ENCODE measurements at places on chromosomes 1 and 21.
A peak's percentile ranks its signal among the peaks of the same experiment; 100 is the strongest.

DNA sequence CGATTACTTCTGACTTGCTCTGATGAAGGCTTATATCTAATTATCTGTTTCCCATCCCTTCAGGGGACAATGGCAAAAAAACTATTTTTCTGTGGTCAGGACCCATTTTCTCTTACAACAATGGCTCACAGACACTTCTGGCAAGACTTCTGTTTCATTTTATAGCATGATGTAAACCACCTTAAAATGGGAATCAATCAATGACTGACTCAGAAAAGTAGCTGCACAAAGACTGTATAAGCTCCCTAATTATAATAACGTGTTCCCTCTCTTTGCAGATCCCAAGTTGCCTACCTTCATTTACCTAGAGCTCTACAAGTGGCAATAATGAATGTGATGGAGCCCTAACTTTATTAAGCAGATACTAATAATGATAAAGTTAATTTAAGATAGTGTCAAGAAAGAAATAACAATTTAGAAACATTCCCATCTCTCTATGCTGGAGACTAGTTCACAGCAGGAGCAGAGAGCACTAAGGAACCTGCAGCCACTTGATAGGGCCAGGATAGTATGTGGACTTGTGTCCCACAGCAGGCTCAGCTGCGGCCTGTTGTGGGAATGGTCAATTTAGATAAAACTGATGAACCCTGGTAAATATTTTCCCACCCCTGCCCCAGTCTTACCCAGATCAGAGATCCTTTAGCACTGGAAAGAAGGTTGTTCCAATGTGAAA, 538 bp downstream of the GBP2 start:
- no peak for DNase-seq

GRCh38 chr1:7893529-7894180, 40.8 kb upstream of the UTS2 start:
- DNase-seq: no peak

DNA sequence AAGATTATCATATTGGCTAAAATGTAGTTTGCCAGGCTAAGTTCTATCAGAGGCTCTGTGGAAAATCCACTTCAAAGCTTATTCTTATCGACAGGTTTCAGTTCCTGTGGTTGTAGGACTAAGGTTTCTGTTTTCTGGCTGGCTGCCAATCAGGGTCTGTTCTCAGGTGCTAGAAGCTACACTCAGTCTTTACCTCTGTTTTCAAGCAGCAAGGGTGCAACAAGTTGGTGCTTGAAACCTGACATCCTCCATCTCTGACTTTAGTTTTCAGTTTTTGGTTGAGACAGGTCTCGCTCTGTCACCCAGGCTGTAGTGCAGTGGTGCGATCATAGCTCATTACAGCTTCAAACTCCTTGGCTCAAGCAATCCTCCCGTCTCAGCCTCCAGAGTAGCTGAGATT, 15.3 kb upstream of the TMCO2 start:
- no peak for DNase-seq

- DNase-seq: no peak
These were observed 105.0 kb downstream of the GPATCH2 start for GRCh38 chr1:217525773-217526490.

DNA sequence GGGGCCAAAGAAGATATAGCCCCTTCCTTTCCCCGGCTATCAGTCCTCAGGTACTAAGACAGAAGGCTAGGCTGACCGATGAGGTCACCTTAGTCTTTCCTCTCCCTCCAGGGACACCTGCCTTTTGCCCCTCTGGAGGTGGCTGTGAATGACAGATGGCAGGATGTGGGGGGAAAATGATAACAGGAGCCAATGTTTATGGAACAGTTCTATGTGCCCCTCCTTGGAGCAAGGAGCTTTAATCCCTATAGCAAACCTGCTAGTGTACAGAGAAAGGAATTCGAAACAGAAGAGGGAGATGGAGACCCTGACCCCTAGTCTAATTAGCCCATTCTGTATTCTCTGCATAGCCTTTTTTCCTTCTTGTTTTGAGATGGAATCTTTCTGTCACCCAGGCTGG, 28.1 kb downstream of the SERINC2 start:
- no peak for DNase-seq

GRCh38 chr1:223514644-223515043, 121.4 kb downstream of the CCDC185 start:
- DNase-seq: no peak

GRCh38 chr1:204431310-204432184, 19.9 kb upstream of the PPP1R15B start:
- peak; percentile 75 for DNase-seq

DNA sequence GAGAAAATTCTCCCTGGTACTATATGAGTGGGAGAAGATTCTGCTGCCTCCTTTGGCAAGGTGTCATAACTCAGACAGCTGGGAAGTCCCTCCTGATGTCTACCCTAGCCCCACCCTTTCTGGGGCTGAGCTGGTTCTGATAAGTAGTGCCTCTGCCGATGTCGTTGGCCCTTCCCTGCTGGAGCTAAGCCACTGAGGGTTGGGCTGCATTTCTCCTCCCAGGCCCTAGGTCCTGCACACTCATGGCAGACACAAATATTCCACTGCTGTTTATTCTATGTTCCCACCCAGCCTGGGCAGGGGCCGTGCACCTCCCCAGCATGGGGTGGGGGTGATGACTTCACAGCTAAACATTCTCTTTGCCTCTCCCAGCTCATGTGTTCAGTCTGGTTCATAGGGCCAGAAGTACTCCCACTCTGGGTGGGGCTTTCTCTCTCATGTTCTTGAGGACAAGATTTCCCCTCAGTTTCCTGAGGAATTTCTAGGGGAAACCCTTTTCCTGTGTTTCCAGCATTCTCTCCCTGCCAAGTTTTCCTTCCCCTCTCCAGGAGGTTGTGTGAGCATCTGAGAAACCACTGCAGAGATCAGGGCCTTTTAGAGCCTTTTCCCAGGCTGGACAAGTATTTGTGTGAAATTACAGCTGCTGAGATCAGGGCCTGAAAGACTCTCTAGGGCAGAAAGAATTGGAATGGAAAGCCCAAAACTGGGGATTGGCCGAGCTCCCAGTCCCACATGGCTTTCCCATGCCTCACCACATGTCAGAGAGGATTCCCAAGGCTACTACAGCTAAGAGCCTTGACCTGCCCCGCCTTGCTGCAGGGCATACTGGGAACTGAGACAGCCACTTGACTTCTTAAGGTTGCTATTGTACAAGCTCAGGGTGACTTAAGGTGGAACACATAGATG, 66.2 kb downstream of the ATP2B4 start:
- DNase-seq: no peak

- no peak for DNase-seq
These were observed 4.0 kb downstream of the HAO2 start for GRCh38 chr1:119372503-119373086.

- DNase-seq: no peak
These were observed 3.7 kb upstream of the CAPN8 start for GRCh38 chr1:223669003-223669795.

GRCh38 chr1:185694081-185694480, 40.1 kb upstream of the HMCN1 start:
- no peak for DNase-seq

GRCh38 chr1:87093286-87093685, 178.9 kb downstream of the HS2ST1 start:
- no peak for DNase-seq

GRCh38 chr1:78275906-78276685, 214.7 kb upstream of the PTGFR start:
- DNase-seq: no peak

DNA sequence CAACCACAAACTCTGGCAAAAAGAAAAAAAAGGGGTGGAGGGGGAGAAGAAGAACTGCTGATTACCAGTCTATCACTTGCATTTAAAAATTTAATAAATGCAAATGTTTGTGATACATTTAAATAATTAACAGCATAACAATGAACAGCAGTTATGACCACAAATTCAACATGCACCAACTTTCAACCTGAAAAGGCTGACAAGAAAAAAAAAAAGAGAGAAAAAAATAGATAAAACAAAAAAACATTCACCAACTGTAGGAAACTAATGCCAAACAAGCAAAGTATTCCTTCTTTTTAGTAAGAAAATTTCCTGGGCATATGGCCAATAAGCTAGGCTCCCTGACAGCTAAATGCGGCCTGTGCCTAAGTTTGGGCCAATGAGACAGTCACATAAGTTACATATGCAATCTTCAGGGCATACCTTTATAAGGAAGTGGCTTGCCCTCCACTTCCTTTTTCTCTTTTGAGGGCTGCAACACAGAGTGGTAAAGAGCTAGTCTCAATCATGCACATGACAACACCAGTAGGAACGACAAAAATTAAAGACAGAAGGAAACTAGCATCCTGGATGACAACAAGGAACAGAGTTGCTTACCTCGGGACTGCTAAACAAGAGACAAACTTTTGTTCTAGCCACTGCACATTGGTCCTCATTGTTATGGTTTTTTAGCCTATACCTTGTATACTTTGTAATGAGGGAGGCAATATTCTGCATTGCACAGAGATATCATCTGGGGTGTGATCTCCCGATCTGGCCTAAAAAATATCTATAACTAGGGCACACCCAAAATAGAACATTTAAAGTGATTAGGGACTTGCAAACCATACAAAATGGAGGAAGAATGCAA, 24.2 kb upstream of the PHTF1 start:
- DNase-seq: no peak

DNA sequence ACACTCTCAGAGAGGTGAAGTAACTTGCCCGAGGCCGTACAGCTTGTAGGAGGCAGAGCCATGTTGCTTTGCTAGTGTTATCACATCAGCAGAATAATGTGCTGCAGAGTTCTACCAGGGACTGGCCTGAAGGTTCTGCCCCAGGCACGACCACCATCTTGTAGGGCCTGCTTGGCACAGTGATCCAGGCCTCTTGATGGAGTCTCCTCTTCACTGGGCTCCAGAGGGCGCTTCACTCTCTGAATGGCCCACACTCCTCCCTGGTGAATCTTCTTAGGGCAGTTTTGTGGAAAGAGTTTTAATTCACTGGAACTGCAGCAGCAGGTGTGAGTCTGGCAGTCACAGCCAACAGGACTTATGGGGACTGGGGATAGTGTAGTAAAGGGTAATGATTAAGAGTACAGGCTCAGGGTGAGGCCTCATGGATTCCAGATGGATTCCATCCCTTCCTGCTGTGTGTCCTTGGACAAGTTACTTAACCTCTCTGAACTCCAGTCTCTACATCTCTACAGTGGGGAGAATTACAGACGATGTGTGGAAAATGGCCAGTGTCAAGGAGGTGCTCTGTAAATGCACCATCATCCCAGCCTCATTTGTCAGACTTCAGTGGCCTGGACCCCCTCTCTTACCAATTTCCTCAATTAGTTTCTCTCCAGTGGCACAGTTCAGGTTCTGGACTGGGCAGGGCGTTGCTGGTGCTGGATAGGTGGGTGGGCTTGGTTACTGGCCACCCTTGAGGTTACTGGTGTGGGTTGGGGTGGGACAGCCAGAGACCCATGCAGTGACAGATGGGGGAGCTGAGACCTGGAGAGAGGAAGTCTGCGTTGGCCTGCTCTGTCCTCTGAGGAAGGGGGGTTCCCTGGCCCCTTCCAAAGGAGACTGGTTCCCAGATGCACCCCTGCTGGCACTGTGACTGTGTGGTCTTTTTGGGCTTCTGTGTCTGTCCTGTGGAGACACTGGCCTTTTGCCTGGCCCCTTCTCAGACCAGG, 45.9 kb upstream of the CSF3R start:
- no peak for DNase-seq

- DNase-seq: peak; percentile 38
These were observed 519 bp downstream of the ZNF496 start for GRCh38 chr1:247331172-247331524.

DNA sequence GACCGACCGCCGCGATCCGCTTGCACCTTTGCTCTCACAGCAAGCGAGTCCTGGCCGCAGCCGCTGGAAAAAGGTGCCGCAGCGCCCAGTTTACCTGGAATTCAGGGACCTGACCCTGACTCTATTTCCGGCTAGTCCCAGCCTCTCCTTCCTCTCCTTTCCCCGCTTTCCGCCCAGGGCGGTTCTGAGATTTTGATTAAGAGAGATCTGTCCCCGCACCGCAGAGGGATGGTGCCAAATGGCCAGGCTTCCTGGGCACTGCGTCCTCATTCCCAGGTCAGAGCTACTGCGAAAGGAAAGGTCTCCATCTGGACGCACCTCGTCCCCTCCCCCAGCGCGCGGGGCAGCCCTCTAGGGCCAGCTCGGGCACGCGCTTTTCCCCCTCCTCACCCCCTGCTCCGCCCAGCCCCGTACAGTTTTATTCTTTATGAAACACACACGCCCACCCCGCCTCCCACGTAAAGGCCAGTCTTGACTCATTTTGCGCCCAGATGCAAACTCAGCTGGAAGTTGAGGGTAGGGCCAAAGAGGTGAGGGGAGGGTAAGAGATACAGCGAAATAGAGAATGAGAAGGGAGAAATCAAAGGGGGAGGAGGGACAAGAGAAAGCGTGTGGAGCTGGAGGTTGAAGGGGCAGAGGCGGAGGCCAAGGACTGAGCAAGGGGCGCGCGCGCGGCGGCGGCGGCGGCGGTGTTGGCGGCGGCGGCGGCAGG, 411.8 kb upstream of the ESRRG start:
- DNase-seq: no peak

DNA sequence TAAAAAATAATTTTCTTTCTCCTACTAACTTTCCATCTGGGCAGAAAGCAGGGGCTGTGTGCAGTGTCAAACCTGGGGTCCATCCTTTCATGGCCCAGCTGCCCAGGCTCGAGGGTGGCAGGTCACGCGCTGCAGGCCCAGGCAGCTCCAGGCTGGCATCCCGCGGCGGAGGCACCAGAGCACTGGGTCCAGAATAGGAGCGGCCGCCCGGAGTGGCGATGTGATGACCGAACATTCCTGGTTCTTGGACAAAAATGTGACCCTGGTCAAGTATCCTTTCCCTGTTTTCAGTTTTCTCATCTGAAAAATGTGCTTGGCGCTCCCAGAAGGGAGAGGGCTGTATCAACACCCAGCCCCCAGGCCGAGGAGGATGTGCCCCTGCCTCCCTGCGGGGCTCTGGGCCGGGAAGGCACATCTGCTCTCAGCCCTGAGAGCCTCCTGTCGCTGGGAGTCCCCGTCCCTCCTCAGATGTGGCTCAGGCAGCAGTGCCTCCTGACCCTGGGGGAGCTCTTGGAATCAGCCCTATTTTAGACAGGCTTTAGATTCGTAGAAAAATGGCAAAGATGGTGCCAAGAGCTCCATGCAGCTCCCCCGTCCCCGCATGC, 29.3 kb downstream of the SLX9 start:
- no peak for DNase-seq

- no peak for DNase-seq
These were observed 33.2 kb upstream of the FAM163A start for GRCh38 chr1:179709841-179710329.

DNA sequence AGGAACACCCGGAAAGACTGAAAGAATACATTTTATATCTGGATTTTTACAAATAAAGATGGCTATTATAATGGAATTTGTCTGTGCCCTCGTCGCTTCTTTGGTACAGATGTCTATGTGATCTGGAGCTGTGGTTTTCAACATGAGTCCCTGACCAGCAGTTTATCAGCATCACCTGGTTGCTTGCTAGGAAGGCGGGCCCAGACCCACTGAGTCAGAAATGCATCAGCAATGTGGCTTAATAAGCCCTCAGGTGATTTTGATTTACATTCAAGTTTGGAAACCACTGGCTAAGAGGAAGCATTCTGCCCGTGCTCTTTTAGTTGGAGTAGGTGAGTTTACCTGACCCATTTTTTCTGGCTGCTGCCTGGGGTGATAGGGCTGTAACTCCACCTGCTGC, 31.7 kb downstream of the ATP1A1 start:
- no peak for DNase-seq

- DNase-seq: no peak
These were observed 34.9 kb upstream of the CACHD1 start for GRCh38 chr1:64435000-64435399.

GRCh38 chr1:18714404-18715175, 83.9 kb downstream of the PAX7 start:
- no peak for DNase-seq

All from activated CD8-positive, alpha-beta memory T cell treated with anti-CD3 and anti-CD28 coated beads for 48 hours (primary cell).